ENCODE measurements at places on chromosomes 4 and X.

- no peak for DNase-seq
Measured at GRCh38 chrX:2693113-2694002, 2.3 kb downstream of the CD99 start.

- DNase-seq, result no peak
Measured at GRCh38 chr4:76690011-76690905, 207.7 kb downstream of the SOWAHB start.

- DNase-seq, result no peak
Measured at GRCh38 chr4:47914926-47915237, 499 bp upstream of the NFXL1 start.

- DNase-seq, result no peak
Measured at GRCh38 chr4:174265916-174266315, 17.6 kb downstream of the FBXO8 start.

DNA sequence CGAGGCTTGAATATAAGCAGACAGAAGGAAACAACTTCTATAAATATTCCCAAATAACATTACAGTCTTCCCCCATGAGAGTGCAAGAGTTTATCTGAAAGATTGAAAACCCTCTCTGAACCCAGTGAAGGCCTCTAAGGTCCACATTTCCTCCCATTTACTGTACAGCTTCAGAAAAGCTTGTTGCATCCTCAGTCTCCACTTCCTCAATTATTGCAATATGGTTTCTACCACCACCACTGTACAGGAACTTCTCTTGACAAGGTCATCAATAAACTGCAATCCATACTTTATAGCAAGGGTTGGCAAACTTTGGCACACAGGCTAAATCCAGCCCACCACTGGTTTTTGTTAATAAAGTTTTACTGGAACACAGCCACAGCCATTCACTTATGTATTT lies 239.0 kb downstream of the THOC2 start:
- no peak for DNase-seq

GRCh38 chr4:151627491-151627890 lies 133.3 kb downstream of the GATB start:
- no peak for DNase-seq

- DNase-seq, result no peak
Measured at GRCh38 chr4:124028182-124028581, 631.6 kb downstream of the SPRY1 start.

- no peak for DNase-seq
Measured at GRCh38 chrX:106912864-106913263, 7.3 kb upstream of the CLDN2 start.

DNA sequence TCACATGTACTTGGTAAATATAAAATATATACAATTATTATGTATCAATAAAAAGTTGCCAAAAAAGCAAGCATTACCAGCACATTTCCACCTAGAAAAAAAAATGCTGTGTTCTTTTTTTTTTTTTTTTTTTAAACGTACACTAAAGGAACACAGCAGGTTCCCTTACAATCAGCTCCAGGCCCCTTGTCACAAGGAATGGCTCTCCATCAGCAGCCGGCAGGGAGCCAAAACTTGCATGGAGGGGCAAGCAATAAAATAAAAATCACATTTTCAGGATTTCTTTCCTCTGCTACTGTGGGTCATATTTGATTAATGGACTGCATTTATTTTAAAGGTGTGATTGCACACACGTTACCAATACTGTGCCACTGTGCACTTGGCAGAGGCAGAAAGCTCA lies 460.3 kb downstream of the GPAT3 start:
- DNase-seq, result no peak

- no peak for DNase-seq
Measured at GRCh38 chr4:36547383-36547782, 266.0 kb downstream of the DTHD1 start.

GRCh38 chr4:78691971-78692821 lies 84.0 kb upstream of the BMP2K start:
- no peak for DNase-seq

DNA sequence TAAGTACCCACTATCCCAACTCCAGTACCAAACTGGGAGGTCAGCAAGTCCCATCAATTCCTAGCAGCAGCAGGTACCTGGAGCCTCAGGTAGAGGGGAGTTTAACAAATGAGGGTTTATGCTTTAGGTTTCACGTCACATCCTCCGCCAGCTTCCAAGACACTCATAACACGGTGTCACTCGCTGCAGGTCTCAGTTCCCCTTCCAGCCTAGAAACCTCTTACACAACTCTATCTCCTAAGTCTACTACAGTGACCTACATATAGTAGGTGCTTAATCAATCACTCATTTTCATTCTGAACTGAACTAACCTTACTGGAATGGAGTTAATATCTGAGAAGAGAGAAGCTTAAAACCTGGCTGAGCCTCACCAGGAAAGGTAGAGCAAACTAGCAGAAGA lies 96.0 kb downstream of the EFHC2 start:
- DNase-seq, result peak; percentile 8

GRCh38 chrX:15864629-15865028 lies 10.0 kb upstream of the AP1S2 start:
- no peak for DNase-seq

DNA sequence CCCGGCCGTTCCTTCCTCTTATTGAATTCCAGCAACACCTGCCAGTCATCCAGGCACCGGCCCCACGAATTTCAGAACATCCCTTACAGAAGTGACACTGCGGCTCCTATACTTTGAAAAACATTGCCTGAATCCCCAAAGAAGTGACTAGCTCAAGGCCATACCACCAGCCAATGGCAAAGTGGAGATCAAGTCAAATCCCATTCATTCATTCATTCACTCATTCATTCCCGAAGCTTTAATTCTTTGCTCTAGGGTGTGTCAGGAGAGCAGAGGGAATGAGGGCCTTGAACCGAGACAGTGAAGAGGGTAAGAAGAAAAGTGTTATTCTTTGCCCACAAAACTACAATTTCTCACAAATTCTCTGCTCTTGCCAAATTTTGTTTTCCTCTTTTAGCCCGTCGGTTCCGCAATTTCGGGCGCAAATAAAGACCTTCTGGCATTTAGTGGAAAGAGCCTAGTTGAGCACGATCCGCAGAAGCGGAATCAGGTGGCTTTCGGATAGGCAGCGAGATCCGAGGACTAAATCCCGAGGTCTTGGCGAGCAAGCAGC lies 824 bp upstream of the HMGB3 start:
- peak; percentile 29 for DNase-seq

GRCh38 chr4:152100379-152101201 lies 339.8 kb upstream of the GATB start:
- no peak for DNase-seq

DNA sequence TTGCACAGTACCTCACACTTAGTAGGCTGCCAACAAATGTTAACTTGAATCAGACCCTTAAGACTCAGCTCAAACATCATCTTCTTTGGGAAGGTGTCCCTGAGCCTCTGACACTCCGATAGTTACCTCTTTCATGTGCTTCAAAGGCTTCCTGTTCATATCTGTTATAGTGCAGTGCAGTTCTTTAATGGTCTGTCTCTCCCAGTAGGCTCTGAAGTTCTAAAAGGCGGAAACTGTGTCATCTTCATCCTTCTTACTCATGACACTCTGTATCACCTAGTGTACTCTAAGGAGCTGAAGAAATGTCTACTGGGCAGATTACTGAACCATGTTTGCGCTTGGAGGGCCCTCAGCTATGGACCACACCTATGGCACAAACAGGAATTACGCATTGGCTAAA lies 2.1 kb upstream of the DIAPH2 start:
- DNase-seq, result no peak

- DNase-seq, result no peak
Measured at GRCh38 chr4:174244441-174244840, 39.0 kb downstream of the FBXO8 start.

GRCh38 chr4:146059151-146059550 lies 116.4 kb upstream of the LSM6 start:
- DNase-seq, result peak; percentile 54

- DNase-seq, result no peak
Measured at GRCh38 chr4:12421364-12421763, 992.7 kb upstream of the HS3ST1 start.

DNA sequence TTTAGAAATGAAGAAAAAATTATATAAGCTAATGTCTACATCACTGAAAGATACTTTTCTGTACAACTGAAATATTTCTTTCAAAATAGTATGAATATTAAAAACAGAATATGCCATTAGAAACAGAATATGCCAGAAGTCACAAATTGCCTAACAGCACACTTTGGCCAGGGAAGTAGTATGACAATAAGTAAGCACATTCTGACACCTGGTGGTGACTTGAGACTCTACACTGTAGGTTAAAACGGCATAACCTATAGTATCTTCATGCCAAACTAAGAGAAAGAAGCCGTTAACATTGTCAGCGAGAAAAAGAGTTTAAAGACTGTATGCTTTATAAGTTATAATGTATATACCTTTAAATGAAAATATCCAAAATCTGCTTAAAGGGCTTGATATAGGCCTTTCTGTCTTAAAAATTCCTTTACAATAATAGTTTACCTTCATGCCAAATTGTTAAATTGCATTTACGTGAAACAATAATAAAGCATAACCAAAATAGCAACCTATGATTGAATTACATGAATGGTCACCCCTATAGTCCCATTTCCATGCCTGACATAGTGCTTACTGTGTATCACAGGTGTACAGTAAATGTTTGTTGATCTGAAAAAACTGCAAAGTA lies 32.8 kb downstream of the FAM13A start:
- DNase-seq, result peak; percentile 67

DNA sequence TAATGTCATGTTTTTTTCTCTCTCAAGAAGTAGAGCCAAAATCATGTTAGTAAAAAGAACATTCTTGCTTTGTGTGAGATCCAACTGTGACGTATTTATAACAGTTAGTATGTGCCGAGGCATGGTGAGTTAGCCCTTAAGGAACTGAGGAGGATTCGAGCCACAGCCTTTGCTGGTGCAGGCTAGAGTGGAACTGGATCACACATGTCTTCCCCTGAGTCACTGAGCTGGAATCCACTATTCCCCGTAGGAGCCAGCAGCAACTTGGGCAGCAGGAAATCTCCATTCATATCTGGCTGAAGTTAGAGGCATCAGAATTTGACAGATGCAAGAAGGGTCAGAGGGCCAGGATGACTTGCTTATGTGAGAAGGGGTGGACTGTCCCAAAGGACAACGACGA lies 144.6 kb upstream of the KIT start:
- DNase-seq, result no peak

DNA sequence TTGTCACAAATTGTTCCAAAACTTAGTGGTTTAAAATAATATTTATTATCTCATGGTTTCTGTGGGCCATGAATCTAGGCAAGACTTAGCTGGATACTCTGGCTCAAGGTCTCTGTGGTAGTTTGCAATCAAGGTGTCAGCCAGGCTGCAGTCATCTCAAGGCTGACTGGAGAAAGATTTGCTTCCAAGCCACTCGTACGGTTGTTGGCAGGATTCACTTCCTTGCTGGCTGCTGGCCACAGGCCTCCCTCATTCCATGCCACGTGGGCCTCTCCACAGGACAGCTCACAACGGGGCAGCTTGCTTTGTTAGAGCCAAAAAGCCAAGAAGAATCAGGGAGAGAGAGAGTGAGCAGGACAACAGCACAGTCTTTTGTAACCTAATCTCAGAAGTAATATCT lies 101.4 kb downstream of the WWC2 start:
- DNase-seq, result no peak

- peak; percentile 36 for DNase-seq
Measured at GRCh38 chr4:48268956-48269860, at the start of gene TEC. Gene TEC (minus strand): TSS chr4:48269838. CDS start chr4:48228614, 41,224 bp downstream.

GRCh38 chr4:40185830-40186664 lies 10.8 kb upstream of the RHOH start:
- DNase-seq, result no peak

GRCh38 chrX:96776966-96777365 lies 92.3 kb downstream of the DIAPH2 start:
- no peak for DNase-seq

DNA sequence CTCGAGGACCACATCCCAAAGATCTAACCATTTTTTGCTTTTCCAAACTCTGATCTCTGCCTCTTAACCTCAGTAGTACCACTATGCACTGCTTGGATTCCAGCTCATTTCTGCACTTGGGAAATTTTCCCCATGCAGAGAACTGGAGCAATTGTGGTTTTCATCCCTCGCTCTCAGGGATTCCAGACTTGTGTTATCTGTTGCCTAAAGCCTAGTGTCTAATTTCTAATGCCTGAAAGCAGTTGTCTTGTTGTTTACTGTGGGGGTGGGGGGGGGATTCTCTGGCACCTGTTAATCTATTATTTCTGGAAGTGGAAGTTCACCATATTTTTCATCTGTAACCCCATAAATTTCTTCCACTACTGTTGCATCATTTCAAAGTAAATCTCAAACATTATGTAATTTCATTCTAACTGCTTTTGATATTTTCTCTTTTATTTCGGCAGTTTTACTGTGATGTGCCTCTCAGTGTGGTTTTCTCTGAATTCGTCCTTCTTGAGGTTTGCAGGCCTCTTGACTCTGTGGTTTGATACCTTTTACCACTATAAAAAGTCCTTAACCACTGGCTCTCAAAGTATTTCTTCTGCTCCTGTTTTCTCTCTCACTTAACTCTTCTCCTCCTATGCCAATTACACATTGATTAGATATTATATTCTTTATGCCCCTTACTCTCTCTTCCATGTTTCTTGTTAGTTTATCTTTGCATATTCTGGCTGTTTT lies 205.6 kb upstream of the EOLA2 start:
- DNase-seq, result no peak

- DNase-seq, result no peak
Measured at GRCh38 chr4:138669479-138670315, 345.9 kb upstream of the NOCT start.

GRCh38 chr4:110550260-110550659 lies 72.6 kb downstream of the PITX2 start:
- no peak for DNase-seq

- DNase-seq, result no peak
Measured at GRCh38 chr4:5933116-5933515, 40.2 kb upstream of the CRMP1 start.

- DNase-seq, result no peak
Measured at GRCh38 chr4:26023203-26023972, 109.4 kb downstream of the SMIM20 start.

GRCh38 chr4:70991596-70991995 lies 1.9 kb upstream of the DCK start:
- no peak for DNase-seq
